CD14-positive monocyte (primary cell): ENCODE measurements at places on chromosomes 2 and 18.

DNA sequence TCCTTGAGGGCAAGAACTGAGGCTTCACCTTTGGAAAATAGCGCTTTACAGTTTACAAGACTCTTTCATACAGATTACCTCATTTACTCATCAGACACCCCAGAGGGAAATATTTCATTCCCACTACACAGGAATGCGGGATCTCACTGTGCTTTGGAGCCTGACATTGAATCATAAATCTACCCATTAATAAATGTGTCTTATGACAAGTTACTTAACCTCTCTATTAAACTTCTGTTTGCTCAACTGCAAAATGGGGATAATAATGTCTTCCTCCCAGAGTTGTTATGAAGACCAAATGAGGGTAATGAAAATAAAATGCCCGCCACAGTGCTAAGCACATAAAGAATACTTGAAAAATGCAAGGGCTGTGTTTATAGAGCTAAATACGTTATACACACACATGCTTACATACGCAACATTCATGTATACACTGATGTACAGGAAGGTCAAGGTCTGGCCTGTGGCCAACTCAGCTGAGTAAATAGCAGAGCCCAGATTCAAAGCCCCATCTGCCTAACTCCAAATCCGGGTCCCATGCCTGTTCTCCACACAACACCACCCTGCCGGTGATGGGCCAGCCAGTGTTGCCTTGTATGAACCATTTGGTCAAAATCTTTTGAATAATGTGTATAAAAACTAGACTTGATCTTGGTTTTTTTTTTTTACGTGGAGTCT is 77.8 kb upstream of the STPG4 start:
- no peak for DNase-seq

GRCh38 chr2:67631483-67631882 is 234.3 kb downstream of the ETAA1 start:
- DNase-seq = no peak

- no peak for DNase-seq
Measured at GRCh38 chr2:4791488-4791887, 900.7 kb upstream of the SOX11 start.

DNA sequence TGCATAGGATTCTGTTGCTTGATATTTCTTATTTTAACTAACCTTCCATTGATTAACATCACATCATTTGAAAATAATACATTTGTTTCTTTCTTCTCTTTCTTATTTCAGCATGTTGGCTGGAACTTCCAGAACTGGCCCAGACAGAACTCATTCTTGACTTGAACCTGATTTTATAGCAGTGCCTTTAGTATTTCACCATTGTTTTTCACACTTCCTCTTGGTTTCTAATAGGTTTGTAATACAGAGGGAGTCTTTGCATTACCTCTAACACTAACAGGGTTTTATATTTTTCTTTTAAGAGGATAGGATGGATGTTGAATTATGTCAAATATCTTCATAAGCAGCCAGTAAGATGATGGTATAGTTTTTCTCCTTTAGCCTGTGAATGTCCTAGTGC is 39.2 kb downstream of the SEMA4F start:
- no peak for DNase-seq

DNA sequence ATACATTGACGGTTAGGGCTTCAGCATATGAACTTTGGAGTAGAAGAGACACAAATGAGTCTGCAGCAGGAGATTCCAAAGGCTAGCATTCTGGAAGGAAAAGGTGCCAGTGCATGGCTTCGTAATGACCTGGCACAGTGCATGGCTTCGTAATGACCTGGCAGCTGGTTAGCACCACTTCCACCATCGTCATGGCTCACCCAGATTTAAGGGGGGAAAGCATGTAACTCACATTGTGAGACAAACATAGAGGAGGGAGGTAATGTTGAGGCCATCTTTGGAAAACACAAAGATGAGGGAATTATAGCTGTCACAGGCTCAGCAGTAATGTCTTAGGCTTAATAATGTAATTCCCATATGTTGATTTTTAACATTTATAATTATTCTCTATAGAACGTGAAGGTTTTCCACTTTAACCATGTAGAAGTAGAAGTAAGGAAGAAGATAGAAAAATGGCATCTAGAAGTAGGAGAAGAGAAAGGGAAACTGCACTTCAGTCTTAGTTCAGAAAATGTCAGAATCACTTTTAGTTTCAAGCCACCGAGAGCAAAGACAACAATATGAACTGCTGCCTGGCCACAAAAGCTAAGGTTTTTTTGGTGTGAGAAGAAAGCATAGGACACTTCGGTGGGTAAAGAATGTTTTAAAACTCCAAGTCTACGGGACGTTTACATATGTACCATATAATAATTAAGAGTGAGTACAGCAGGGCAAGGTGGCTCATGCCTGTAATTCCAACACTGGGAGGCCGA is 6.8 kb upstream of the STK25 start:
- no peak for DNase-seq

GRCh38 chr18:2956056-2956455 is 56.9 kb downstream of the LPIN2 start:
- no peak for DNase-seq

DNA sequence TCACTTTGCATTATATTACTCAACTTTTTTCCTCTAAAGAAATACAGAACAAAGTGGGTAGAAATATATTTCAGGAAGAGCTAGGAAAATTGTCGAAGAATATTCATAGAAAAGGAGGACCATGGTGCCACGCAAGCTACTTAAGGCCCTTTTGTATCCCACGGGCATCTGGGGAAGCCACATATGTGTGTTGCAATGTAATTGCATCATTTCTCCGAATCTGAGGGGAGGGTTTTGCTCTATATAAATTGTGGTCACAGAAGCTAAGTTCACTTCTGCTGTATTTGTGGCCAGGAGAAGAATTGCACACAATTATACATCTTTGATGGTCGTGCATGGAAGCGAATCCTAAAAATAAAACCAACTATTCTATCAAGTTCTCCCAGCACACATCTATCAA is 360.3 kb downstream of the IRS1 start:
- DNase-seq = peak; percentile 62

- no peak for DNase-seq
Measured at GRCh38 chr2:212998626-212999359, 152.6 kb downstream of the IKZF2 start.
